ENCODE measurements at places on chromosomes 13 and 19. TPM values are rescaled to one million over a fixed set of nuclear protein-coding genes. Genes with fewer than 3 reads are reported as not detected.

KLK1 gene
- not detected for polyA plus RNA-seq

CYP2A7 gene
- polyA plus RNA-seq, result not detected

SOHLH2 gene
- polyA plus RNA-seq, result 0.63 TPM

SMIM44 gene
- not detected for polyA plus RNA-seq

ZNF534 gene
- 0.85 TPM for polyA plus RNA-seq

CD79A gene
- not detected for polyA plus RNA-seq

ACP7 gene
- not detected for polyA plus RNA-seq

DLEU7 gene
- polyA plus RNA-seq, result 4.6 TPM

HIPK4 gene
- not detected for polyA plus RNA-seq

DCLK1 gene
- 118 TPM for polyA plus RNA-seq

OR7C1 gene
- 0.09 TPM for polyA plus RNA-seq

RNF225 gene
- not detected for polyA plus RNA-seq

SUGP2 gene
- polyA plus RNA-seq, result 74.2 TPM

NOTCH3 gene
- polyA plus RNA-seq, result 0.41 TPM

ZNF329 gene
- 2.5 TPM for polyA plus RNA-seq

ZNF536 gene
- polyA plus RNA-seq, result 4.6 TPM

RAB20 gene
- 2.9 TPM for polyA plus RNA-seq

MAST1 gene
- 5.0 TPM for polyA plus RNA-seq

ATP1A3 gene
- 179 TPM for polyA plus RNA-seq

ZNF223 gene
- 9.5 TPM for polyA plus RNA-seq

ZNF829 gene
- polyA plus RNA-seq, result 4.5 TPM

KIR2DL1 gene
- polyA plus RNA-seq, result not detected

CADM4 gene
- 12.0 TPM for polyA plus RNA-seq

GAPDHS gene
- polyA plus RNA-seq, result not detected

MISP gene
- polyA plus RNA-seq, result not detected

METTL21C gene
- polyA plus RNA-seq, result 24.3 TPM

C19orf67 gene
- polyA plus RNA-seq, result not detected

SLITRK6 gene
- polyA plus RNA-seq, result 0.82 TPM

MATK gene
- not detected for polyA plus RNA-seq

JUND gene
- 12.2 TPM for polyA plus RNA-seq

LILRB2 gene
- polyA plus RNA-seq, result not detected

ICAM4 gene
- not detected for polyA plus RNA-seq

SIGLECL1 gene
- polyA plus RNA-seq, result not detected

CGB3 gene
- not detected for polyA plus RNA-seq

ZNF729 gene
- not detected for polyA plus RNA-seq

ZNF790 gene
- 5.0 TPM for polyA plus RNA-seq

ZNF525 gene
- 15.0 TPM for polyA plus RNA-seq

PSPN gene
- 0.35 TPM for polyA plus RNA-seq

PGPEP1 gene
- polyA plus RNA-seq, result 3.8 TPM

CYP4F2 gene
- polyA plus RNA-seq, result not detected

ASF1B gene
- polyA plus RNA-seq, result not detected

TTC9B gene
- polyA plus RNA-seq, result 14.9 TPM

PCCA gene
- polyA plus RNA-seq, result 50.7 TPM

RANBP3 gene
- polyA plus RNA-seq, result 5.3 TPM

All from Purkinje cell (primary cell).